Left kidney (tissue), 8 donors: ENCODE measurements at places on chromosomes 1 and 21.

DNA sequence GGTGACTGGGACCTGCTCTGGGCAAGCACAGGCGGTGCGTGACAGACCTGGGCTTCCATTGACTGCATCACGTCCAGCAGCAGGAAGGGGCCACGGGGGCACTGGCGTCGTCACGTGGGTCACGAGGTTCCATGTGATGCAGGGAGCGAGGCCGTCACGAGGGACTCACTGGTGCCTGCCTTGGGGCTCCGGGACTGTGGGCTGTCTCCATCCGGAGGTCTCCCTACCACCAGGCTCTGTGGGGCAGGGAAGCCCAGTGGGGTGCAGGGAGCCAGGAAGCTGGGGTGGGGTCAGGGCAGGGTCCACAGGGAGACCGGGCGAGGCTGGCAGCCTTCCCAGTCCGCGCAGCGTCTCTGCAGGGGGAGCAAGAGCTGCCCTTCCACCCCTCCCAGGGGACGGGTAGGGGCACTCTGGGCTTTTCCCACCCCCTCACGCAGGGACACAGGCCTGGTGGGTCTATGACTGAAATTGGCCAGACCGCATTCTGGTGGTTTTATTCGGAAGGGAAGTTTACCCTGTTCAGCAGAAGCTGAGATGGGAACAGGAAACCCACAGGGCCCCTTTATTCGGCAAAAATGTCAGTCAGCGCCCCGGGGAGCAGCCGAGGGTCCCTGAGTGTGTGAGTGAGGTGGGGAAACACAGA is 416 bp upstream of the TNFRSF14 start:
- no peak for DNase-seq

GRCh38 chr1:228142701-228143136 is 2.6 kb downstream of the GUK1 start:
- DNase-seq = no peak

DNA sequence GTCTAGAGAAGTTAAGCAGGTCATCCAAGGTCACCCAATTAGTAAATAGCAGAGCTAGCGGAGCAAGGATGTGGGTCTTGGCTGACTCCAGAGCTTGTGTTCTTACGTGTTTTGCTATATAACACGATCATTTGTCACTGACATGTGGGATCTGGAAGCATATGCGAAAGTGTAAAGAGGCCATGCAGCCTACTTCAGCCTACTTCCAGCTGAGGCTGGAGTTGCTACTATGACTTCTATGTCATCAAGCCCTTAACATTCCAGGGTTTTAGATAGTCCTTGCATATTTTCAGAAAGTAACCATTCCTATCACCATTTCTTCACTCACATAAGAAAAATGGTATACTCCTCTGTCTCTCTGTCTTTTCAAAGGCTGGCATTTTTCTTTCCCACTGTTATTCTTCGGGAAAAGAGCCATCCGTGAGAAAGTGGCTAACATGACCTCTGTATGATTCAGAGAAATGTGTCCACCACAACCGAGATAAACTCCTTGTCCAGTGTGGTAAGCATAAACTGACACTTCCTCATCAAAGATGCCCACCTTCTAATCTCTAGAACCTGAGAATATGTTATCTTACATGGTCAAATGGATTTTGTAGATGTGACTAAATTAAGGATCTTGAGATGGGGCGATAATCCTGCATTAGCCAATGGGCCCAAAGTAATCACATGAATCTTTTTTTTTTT is 24.0 kb upstream of the ABL2 start:
- no peak for DNase-seq

DNA sequence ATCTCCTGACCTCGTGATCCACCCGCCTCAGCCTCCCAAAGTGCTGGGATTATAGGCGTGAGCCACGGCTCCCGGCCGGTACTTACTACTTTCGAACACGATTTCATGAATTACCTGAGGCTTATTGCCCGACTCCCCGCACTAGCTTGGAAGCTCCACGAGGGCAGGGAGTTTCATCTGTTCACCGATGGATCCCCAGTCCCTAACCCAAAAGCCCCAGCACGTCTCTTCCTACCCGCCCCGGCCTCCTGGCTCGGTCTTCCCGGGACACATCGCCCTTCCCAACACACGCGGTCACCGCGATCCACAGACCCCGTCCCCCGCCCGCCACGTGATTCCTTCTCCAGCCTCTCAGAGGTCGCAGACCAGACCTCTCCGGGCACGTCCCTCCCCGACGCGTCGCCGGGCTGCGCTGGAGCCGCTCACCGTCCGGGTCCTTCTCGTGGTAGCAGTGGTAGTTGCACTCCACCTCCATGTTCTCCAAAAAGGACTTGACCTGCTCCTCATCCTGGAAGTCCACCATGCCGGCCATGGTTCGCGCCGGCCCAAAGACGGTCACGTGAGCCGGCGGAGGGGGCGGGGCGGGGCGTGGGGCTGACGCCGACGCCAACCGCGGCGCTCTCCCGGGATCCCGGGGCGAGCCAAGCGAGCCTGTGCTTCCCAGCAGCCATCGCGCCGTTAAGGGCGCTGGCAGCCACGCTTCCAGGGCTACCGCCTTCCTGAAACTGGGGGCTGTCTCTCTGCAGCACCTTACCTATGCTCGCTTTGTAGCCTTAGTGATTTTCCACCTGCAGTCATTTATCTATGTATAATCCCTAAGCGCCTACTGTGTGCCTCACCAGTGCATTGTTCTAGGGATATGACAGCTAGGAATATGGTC is at the start of gene COA7:
Gene COA7, minus strand, starts transcription at position 553 of the 880 bp plus-strand sequence. Its CDS starts 21 bp downstream, at position 532.
- peak; percentile 86 for DNase-seq

- no peak for DNase-seq
Observed at GRCh38 chr1:164051782-164052181, 507.2 kb upstream of the PBX1 start.

- peak; percentile 55 for DNase-seq
Observed at GRCh38 chr1:156664046-156664766, 13.0 kb downstream of the NES start.

- no peak for DNase-seq
Observed at GRCh38 chr1:150559656-150560010, 10.4 kb downstream of the ADAMTSL4 start.

DNA sequence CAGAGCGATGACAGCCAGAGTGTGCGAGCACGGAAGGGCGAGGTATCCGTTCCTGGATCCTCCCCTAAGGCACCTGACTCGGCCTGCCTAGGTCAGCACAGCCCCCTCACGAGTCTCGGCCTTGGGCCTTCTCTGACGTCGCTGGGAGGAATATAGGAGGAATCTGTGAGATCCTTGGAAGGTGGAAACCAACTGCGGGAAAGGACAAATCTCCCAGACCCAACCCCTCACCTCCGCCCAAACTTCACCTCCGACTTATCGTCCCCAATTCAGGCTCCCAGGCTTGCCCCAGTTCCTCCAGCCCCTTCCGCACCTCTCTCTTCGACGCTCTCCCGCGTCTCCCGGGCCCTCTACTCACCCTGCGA is 494 bp downstream of the APH1A start:
- no peak for DNase-seq

DNA sequence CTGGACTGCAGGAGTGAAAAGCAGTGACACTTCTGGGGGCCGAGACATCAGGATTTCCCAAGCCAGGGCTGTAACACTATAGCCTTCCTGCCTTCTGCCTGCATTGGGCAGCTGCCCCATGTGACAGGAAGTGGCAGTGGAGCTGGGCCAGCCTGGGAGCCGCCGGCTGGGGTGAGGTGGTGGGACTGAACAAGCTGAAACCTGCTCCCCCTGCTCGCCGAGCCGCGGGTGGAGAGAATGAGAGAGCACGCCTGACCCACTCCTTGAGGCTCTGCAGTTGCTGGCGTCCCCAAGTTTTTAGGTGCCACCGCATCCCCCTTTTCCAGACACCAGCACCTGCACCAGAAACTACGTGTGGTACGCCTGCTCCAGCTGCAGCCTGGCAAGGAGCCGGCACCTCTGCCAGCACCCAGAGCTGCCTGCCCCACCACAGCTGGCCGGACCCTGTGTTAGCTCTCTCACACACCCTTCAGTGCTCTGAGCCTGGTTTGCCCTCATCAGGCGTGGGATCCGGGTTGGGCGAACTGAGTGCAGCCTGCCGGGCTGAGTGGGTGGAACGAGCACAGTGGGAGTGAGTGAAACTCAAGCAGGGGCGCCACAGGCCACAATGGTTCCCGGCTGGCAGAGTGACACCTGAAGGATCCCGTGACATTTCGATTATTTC is 119.4 kb downstream of the AKT3 start:
- no peak for DNase-seq

- DNase-seq = no peak
Observed at GRCh38 chr1:14138135-14138506, 438.1 kb downstream of the PRDM2 start.

DNA sequence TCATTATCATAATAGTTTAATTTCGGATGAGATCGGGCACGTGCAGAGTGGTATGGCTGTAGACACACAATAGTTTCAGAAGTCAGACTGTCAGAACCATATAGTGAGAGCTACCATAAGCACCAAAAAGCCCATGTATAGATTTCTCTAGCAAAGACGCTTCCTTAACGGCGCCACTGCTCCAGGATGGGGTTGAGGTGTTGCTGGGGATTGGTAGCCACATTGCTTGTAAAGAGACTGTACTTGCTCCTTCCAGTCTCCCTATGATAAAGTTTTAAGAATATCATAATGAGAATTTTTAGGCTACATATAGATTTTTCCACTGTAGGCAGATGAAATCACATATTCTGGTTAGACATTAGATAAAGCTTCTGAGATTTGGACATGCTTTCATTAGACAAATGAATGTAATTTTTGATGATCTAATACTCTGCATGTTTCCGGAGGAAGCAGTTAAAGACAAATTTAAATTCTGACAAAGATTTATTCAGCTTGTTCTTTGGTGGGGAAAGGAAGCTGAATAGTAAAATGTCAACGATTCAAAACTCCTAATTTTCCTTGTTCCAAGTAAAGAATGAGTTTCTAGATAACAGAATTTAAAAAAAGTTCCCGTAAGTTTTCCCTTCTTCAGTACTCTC is 77.7 kb downstream of the MAP3K7CL start:
- DNase-seq = no peak

DNA sequence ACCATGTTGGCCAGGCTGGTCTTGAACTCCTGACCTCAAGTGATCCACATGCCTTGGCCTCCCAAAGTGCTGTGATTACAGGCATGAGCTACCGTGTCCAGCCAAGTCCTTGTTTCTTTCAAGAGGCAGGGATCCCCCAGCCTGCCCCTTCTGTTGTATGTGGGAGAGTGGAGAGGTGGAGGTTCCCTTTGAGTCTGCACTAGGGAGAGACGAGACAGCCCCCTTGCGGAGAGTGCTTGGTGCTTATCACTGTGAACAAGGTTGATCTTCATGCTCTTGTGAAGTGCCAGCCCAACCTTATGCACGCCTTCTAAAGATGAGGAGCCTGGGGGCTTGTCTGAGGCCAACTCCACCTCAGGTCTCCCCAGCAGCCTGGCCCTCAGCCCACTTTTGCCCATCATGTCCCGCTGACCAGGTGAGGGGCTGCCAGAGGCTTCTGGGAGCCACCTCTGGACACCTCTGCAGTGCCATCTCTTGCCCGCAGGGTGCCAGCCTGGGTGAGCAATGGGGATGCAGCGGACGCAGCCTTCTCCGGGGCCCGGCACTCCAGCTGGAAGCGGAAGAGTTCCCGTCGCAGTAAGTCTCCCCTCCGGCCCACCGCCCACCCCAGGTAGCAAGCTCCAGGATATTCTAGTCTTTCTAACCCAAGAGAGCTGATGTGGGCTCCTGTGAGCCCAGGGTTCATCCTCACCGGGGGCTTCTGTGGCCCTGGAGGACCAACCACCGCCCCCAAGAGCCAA is 62.3 kb downstream of the ARHGEF10L start:
- DNase-seq = no peak

DNA sequence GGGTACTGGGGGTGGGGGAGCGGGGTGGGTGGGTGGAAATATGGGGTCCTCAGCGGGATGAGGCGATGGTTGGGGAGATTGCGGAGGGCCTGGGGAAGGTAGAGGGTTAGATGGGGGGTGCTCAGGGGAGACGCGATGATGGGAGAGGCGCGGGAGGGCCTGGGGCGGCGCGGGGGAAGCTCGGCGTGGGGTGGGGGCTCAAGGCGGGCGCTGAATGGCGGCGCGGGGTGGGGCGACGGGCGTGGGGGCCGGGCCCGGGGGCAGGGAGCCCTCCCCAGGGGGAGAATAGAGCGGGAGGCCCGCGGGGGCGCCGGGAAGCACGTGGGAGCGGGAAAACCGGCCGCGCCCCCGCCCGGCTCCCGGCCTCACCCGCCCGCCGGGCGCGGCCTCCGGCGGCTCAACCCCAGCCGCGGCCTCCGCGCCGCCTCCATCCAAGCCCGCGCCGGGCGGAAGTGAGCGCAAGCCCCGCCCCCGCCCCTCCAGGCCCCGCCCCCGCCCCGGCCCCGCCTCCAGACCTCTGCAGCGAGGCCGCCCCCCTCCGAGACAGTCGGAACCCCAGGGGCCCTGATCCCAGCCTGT is at the start of gene FAAP20:
Gene FAAP20, minus strand, starts transcription at position 454 of the 579 bp plus-strand sequence. Its CDS starts 23 bp downstream, at position 431.
- no peak for DNase-seq

- no peak for DNase-seq
Observed at GRCh38 chr1:33317354-33317753, 3.5 kb downstream of the A3GALT2 start.

DNA sequence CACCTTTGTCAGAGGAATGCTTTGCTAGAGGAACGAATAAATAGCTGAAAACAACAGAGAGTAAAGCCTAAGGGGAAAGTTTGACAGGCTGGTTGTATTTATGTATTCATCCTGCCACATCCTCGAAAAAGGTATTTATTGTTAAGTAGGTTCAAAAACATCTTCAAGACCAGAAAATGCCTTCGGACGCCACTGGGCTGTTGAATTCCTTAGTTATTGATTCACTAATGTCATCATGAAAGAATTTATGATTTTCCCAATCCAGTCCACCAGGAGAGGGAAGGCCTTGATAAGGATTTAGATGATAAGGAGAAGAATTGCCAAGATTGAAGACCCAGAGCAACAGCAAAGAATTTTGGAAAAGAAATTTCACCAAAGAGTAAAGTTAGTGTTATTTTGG is 35.2 kb upstream of the MAB21L3 start:
- DNase-seq = no peak

GRCh38 chr21:28444111-28444510 is 548.6 kb downstream of the LTN1 start:
- DNase-seq = no peak
